Neural progenitor cell (in vitro differentiated cells): ENCODE measurements at places on chromosomes 13 and 19. TPM values are rescaled to one million over a fixed set of nuclear protein-coding genes. Genes with fewer than 3 reads are reported as not detected.
A peak's percentile ranks its signal among the peaks of the same experiment; 100 is the strongest.

- DNase-seq: no peak
Observed at GRCh38 chr13:29713839-29714238, 118.4 kb upstream of the SLC7A1 start.

GRCh38 chr13:40026174-40026585 is 370.7 kb downstream of the COG6 start:
- no peak for DNase-seq

Gene BLOC1S3
- total RNA-seq: 2.0 and 3.8 TPM in 2 replicates

Gene RDH8
- total RNA-seq: not detected in 2 replicates

- peak; percentile 82 for DNase-seq
Observed at GRCh38 chr19:17775245-17775927, 19.6 kb upstream of the B3GNT3 start.

Gene POU2F2
- total RNA-seq: 0.31 and 0.69 TPM in 2 replicates

DNA sequence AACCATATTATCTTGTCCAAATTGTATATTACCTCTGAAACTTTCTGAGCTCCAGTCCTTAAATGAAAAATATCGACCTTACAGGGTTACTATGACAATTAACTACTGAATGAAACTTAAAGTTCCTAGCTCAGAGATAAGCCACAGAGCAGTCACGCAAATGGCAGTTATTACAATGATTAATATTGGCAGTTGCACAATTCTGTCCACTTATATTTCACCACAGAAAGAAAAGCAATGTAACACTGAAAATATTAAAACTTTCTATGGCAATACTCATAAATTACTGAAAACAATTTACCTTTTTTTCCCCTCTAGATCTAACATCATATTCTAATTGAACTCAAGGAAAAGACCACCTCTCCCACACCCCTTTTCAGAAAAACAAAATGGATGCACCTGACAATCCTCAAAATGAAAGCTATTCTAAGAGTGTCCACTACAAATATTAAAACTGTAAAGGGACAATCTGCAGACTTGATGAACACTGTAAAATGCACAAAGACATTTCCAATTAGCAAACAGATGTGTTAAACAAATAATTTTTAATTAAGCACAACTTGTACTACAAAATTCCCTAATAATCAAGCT is 14.6 kb downstream of the LNX2 start:
- no peak for DNase-seq

Gene BCL3
- not detected in 2 replicates for total RNA-seq

- DNase-seq: peak; percentile 51
Observed at GRCh38 chr19:37987356-37988332, 80.6 kb downstream of the SIPA1L3 start.

Gene CD70
- total RNA-seq: 1.2 TPM in 1 of 2 replicates, not detected in the other

DNA sequence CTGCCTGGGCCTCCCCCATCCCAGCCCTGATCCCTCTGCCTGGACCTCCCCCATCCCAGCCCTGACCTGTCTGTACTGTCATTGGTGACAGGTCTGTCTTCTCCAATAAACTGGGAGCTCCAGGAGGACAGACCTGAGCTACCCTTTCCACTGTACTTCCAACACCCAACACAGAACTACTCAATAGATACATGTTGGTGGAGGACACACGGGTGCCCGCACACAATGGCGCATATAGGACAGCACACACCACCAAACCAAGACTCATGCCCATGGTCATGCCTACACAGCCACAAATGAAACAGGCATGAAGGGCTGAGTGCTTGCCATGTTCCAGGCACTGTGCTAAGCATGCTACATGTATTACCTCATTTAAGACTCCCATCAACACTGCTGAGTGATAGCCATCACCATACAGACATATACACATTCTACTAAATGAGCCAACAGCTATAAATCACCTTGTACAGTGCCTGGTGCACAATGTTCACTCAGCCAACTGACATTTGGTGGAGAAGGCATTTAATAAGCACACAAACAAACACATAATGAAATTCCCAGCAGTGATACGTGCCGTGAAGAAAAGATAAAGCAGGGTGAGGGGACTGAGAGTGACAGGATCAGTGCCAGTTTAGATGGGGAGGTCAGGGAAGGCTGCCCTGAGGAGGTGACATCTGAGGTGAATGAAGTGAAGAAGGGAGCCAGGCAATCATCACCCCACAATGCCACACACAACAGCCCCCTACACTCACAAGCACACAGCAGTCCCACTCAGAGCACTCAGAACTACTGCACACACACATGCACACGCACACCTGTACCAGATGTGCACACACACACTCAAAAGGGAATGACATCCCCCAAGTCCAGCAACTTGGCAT is 857 bp downstream of the POU2F2 start:
- no peak for DNase-seq

DNA sequence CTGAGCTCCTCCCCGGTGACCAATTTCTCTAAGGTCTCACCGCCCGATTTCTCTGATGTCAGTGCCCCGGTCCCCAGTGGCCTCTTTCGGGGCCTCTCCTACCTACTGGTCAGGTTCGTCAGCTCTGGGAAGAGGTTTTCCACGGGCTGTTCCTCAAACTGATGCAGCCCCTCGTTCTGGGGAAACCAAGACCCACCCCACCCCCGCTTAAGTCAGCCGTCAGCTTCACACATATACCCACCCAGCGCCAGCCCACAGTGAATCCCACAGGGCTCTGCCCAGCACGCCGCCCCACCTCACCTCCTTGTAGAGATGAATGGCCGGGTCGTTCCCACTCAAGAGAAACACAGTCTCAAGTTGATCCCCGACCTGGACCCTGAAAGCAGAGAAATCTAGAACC is 3.4 kb downstream of the KPTN start:
- no peak for DNase-seq

DNA sequence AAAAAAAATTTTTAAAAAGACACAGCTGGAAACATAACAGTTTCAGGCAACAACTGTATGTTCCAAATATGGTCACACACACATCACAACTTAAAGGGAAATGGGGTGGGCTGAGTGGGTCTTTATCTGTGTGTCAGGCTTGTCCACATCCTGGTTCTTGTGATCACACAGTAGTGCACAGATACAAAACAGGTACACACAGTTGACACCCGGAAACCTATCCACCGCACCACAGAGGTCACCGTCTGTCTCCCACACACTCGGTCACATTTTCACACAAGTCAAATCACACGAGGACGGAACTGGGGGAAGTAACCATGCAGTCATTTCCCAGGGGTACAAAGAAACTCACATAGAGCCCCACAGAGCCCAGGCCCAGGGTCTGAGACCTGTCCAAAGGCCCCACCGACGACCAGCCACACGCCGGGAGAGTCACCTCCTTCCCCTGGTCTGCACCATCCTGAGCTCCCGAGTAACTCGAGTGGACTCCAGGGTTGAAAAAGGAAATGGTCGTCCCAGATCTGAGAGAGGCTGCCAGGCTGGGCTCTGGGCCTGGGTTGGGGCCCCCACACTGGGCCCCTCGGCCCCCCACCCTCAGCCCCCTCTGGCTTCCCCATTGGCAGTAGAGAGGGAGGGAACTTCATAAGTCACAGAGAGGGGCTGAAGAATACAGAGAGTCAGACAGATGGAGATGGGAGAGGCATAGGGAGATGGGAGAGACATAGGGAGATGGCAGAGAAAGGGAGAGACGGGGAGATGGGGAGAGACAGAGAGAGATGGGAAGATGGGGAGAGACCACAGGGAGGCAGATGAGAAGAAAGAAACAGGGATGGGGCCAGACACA is 1.3 kb upstream of the PPAN start:
- DNase-seq: no peak

DNA sequence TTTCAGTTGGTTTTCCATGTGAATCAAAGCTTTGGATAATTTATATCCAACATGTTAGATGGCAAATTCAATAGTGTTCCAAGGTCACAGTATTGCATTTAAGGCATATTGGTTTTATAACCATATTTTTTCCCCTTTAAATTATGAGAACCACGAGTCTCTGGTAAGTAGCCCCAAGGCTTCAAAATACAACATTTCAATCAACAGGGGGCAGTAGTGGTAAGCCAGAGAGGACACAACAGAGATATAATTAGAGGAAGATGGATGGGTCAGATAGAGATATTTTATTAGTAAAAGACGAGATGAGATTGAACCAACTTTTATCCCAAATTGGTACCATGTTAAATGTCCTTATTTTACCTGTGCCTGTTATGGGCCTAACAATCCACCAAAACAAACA is 53.1 kb downstream of the KL start:
- no peak for DNase-seq

DNA sequence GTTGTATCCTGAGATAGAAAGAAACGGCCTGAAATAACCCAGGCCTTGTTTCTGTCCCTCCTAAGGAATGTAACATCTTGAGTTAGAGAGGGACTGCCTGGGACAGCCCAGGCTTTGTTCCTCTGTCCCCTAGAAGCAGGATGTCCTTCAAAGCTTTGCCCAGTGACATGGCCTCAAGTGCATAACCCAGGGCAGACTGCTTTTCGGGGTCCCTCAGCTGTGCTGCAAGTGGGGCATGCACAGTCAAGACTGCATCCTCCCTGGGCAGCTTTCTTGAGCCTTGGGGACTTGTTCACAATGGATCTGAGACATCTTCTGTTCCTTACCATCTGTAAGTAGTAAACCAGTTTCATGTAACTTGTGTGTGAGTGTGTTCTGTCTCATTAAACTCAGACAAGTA is 7.5 kb upstream of the EPSTI1 start:
- DNase-seq: no peak

DNA sequence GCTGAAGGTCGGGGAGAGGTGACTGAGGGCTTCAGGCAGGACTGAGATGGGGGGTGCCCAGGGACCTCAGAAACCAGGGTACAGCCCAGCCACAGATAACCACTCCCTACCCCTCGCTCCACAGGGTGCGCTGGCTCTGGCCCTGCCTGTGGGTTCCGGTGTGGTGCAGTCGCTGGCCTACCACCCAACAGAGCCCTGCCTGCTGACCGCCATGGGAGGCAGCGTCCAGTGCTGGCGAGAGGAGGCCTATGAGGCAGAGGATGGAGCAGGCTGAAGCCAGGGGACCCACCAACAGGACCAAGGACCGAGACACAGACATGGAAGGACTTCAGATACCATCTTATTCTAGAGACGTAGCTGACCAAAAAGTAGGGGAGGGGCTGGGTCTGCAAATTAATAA is 6.3 kb downstream of the DHPS start:
- no peak for DNase-seq

Gene SYCN
- not detected in 2 replicates for total RNA-seq

DNA sequence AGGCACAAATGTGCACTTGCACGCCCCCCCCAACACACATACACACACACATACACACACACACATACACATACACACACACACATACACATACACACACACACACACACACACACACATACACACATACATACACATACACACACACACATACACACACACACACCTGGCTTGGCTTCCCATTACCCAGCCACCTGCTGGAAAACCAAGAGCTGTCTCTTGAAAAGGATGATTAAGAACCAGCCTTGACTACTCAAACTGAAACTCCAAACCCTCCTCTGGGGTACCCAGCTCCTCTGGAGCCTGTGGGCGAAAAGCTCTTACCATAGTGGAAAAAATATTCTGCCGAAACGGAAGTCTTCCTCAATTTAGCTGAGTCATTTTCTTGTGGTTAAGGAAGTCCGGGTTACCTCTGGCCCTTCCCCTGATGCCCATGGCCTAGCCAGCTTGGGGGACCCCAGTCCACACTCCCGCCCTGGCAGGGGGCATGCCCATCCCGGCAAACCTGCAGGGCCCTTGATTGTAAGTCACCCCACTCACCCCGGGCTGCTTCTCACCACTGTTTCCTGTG is 21.9 kb downstream of the CEBPA start:
- DNase-seq: no peak

DNA sequence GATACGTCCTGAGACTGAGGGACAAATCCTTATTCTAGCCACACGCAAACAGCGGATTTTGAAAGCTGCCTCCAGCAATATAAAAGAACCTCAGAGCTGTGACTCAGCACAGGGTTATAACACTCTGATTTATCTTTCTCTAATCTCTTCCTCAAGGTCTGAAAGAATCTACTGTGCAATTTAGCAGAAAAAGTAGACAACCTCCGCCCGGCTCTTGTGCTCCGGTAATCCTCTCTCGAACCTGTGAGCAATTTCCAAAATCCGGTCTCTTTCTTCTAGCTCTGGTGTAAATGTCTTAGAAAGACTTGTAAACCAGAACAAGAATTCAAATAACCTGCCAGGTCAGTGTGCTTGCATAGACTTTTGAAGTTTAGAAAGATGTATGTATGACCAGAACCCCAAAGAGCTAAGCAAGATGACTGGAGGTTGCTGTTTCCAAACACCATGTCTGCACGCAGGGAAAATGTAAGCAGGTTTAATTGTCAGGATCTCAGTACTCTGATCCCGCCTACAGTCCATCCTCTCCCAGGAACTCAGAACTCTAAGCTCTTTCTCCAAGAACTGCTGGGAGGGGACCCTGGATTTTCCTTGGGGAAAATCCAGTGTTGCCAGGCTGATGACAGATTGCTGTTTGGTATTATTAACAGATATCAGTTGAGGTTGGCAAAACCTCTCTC is 338.1 kb downstream of the RFC3 start:
- DNase-seq: no peak

DNA sequence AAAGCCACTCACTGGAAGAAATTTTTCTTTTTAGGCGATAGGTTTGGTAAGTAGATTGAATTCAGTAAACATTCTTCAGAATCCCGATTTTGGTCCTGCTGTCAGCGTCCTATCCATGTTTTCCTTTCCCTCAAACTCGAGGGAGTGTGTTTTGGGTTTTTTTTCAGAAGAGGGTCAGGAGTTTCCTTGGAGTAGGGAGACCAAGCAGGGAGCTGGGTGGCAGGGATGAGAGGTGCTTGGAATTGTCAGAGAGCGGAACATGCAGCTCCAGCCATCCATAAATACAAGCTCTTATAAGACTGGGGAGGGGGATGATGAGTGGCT is 1.6 kb upstream of the PCDH8 start:
- DNase-seq: no peak

- DNase-seq: no peak
Observed at GRCh38 chr19:6384381-6384780, 8.6 kb downstream of the GTF2F1 start.

DNA sequence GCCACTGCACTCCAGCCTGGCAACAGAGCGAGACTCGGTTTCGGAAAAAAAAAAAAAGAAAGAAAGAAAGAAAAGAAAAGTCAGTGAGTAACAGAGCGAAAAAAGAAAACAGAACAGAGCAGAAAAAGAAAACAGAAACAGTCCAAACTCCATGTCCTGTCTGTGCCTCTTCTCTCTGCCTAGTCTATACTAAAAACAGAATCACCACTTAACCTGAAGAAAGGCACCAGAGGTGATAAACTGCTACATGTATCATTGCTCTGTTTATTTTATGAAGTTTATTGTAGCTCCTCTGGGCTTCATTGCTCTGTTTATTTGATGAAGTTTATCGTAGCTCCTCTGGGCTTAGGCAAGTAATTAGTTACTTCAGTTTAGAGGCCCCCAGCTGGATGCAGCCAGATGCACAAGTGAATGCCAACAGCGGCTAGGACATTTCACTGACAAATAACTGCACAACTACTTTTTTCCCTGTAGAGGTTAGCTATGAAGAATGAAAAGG is 39.2 kb downstream of the TBC1D4 start:
- no peak for DNase-seq

GRCh38 chr19:6808494-6808893 is 36.0 kb downstream of the VAV1 start:
- no peak for DNase-seq

Gene CHERP
- 5.5 and 13.7 TPM in 2 replicates for total RNA-seq

- no peak for DNase-seq
Observed at GRCh38 chr13:113672002-113672651, 5.1 kb downstream of the GRK1 start.

Gene LYPD4
- total RNA-seq: not detected in 2 replicates

GRCh38 chr13:109154966-109155761 is 525.8 kb downstream of the MYO16 start:
- DNase-seq: no peak

- no peak for DNase-seq
Observed at GRCh38 chr19:57706346-57706745, 2.7 kb downstream of the ZNF154 start.

GRCh38 chr13:32164622-32165268 is 133.2 kb downstream of the FRY start:
- peak; percentile 81 for DNase-seq
